HFFc6 (cell line): ENCODE measurements at places on chromosomes 4 and X. TPM values are rescaled to one million over a fixed set of nuclear protein-coding genes. Genes with fewer than 3 reads are reported as not detected.

DNA sequence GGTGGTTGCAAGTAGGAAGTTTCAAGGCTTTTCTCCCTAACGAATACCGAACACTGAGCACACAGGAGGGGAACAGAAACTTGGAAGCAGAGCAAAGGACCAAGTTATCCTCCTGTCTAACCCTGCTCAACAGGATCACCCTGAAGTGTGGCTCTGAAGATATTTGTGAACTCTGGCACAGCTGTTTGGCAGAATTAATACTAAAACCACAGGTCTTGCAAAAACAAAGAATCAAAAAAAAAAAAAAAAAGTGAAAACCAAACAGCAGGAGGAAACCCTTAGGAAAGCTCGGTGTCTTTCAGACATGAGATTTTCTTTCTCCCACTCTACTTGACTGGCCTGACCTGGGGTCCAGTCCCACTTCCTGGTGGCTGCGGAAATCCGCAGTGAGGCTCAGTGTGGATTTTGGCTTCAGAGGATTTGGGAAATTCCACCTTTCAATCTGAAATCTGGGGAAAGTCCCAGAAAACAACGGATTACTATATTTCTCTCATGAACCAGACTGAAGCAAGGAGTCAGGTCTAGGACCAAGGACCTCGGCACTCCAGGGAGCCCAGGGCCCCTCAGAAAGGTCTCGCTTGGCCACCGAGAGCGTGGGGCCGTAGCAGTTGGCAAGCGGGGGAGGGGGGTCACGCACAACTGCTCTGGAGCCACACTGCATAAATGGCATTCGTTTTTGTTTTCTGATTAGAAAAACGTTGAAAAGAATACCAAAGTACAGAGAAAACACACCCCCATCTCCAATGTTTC is 867 bp downstream of the TIFA start:
- DNase-seq: no peak

GRCh38 chr4:57412259-57413054 is 302.3 kb upstream of the IGFBP7 start:
- DNase-seq: no peak

GRCh38 chrX:101260435-101260834 is 30.7 kb downstream of the TAF7L start:
- DNase-seq: peak; percentile 8

- DNase-seq: peak; percentile 30
Measured at GRCh38 chr4:89000844-89001360, 56.1 kb downstream of the FAM13A start.

DNA sequence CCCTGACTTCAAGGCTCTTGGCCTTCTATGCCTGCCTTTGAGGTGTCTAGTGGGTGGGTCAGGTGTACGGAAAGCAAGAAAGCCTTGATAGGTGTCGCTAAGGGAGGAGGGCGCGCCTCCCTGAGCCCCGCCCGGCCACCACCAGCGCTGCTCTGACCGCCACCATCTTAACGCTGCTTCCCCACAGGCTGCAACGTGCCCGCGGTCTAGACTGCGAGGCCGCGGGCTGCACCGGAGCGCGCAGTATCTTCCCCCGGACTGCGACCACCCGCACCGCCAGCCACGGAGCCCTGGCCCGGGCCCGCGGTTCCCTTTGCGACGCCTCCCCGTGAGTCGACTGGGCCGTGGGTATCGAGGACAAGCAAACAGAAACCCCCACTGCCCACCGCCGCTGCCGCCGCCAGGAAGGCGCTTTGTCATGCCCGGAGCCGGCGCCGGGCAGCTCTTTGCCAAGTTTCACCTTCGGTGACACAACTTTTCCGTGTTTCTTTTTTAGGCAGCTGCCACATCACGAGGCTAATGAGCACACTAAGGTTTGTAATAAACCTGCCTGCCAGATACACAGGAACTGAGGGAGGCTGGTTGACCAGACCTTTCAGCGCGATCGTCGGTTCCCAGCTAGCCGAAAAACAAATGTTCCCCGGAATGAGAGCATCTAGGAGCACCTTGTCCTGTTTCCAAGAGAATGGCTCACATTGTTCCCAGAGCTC is 335.8 kb upstream of the F9 start:
- no peak for DNase-seq

DNA sequence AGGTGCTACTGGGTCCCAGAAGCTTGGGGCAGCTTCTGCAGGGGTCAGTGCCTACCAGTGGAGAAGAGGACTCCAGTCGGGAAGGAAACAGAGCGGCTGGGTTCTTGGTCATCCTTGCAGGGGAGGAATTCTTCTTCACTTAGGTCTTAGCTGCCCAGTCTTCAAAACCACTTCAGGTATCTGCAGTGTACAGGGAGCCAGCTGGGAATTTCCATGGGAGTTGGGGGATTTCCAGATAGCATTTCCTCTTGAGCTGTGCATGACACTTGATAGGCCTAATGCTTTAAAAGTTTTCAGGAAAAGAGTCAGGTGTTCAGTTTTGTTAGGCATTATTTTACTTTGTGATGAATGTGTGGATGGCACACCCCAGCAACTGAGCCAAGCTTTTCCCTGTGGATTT is 58.1 kb upstream of the ENPP6 start:
- DNase-seq: no peak

DNA sequence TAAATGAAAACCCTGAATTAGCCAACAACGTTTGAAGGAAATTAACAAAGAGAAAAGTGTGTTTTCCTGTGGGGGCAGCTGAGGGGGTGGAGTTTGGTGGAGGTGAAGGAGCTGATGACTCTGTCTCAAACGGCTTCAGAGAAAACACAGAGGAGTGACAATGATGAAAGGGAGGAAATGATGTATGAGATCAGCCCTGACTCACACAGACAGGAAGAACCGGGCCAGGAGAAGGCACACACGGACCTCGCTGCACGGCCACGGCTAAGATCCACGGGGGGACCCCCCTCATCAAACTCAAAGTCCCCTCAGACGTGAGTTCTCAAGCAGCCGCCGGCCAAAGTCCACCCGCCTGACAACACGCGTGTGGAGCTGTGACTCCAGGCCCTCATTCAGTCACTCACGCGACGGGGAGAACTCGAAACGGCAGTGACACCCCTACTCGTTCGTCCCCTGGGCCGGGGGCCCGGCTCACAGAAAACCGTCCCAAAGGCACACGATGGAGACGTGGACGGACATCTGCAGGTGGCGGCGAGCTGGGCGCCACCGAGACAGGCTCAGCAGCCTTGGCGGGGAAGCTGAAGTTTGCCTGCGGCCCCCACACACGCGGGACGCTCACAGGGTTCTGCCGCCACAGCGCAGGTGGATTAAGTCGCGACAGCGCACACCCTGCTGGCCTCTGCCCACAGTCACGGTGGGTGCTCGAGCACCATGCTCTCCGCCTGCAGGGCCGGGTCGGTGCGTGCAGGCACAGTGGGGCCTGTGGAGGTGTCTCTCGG is 28.8 kb downstream of the PPP2R3B start:
- DNase-seq: peak; percentile 31

- peak; percentile 6 for DNase-seq
Measured at GRCh38 chr4:155952501-155952901, 1.2 kb downstream of the CTSO start.

- DNase-seq: no peak
Measured at GRCh38 chrX:37047776-37048175, 39.6 kb downstream of the FAM47C start.

Gene TBC1D14
- total RNA-seq: 26.0 to 32.5 TPM (median 27.5 TPM) in 3 replicates

Gene CSN1S1
- not detected in 3 replicates for total RNA-seq

Gene MUC7
- total RNA-seq: not detected in 3 replicates

Gene ZGRF1
- 4.0 to 7.8 TPM (median 7.2 TPM) in 3 replicates for total RNA-seq

Gene SGCB
- total RNA-seq: 79.4 to 109 TPM (median 85.6 TPM) in 3 replicates
